ENCODE measurements at places on chromosomes 2 and 18.

GRCh38 chr2:36489281-36489680 is 108.7 kb downstream of the FEZ2 start:
- no peak for ATAC-seq

GRCh38 chr2:156037482-156037881 is 295.0 kb downstream of the NR4A2 start:
- no peak for ATAC-seq

DNA sequence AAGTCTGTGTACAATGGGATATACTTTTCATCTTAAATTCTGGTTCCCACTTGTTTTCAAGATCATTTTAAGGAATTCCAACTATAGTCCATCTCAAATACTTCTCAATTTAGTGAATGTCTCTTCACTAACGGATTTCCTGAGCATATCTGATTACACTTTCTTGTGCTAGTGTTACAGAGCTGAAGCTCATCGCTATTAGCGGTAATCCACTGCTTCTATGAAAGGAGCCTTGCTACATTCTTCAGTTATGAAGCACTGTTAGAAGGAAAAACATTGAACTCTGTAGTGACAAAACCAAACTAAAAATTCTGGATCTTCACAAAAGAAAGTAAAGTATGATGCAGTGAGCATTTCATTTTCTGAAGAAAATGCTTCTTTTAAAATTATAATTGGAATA is 72.0 kb downstream of the AGPS start:
- ATAC-seq, result no peak

- no peak for ATAC-seq
These were observed 7.1 kb upstream of the CERS6 start for GRCh38 chr2:168448980-168449379.

GRCh38 chr2:17540813-17541530 is 476 bp downstream of the VSNL1 start:
- ATAC-seq, result no peak

DNA sequence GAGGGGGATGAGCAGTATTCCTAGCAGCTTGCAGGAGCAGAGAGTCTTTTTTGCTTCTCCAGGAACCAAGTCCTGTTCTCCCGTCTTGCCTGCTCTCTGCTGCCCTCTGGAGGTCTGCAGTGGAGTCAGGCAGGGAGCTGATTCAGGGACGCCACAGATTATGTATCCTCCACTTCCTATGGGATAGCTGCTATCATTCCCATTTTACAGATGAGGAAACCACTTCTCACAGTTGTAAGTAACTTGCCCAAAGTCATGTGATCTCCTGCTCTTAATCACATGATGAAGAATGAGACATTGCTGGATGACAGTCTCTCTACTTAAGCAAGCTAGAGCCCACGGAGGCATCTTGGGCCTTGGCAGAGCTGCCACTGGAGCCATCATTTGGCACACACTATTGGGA is 8.3 kb downstream of the SLC4A5 start:
- peak; percentile 71 for ATAC-seq

DNA sequence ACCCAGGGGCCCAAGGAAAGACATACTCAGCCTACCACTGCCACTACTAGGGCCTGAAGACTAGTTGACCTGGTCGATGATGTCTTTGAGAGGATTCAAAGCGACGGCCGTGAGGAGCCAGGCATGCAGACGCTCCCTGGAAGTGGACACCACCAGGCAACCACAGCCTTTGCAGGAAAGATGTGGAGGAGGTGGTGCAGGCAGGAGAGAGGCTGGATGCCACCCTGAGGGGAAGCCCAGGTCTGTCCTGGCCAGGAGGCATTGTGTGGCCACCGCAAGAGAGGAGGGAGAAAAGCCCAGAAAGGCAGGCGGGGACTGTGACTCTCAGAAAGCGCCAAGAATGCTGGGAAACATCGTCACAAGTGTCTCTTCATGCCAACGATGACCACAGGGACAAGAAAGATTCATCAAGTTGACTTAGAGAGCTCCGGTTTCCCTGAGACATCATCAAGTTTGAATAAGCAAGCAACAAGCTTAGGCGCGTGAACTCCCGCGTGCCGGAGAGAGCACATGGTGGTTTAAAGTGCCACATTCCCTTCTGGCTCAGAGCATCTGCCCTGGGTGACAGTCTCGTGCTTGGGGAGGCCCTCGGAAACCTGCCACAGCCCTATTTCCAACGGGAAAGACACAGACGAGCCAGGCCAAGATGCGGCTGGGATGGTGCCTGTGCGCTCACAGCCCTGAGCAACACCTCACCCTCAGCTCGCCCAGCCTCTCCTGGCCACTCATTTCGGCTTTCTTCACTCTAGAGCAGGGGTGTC is 464.5 kb upstream of the SALL3 start:
- no peak for ATAC-seq

- ATAC-seq, result no peak
These were observed 128.3 kb downstream of the ATP9B start for GRCh38 chr18:79197531-79197930.

GRCh38 chr2:30613001-30613400 is 166.0 kb downstream of the LCLAT1 start:
- no peak for ATAC-seq

GRCh38 chr2:128420776-128421175 is 102.1 kb upstream of the HS6ST1 start:
- ATAC-seq, result no peak

- ATAC-seq, result no peak
These were observed 40.6 kb downstream of the GCKR start for GRCh38 chr2:27537287-27537686.

GRCh38 chr18:48216639-48217257 is 192.4 kb downstream of the ZBTB7C start:
- no peak for ATAC-seq

Measured in stimulated activated memory B cell treated with anti-CD40 and anti-IgM and Interleukin-4, amounts not matched to agents 10 μg/mL and 1 μg/mL and 100 μg/mL, for 72 hours (primary cell).